ENCODE measurements at places on chromosomes 11 and 22.

GRCh38 chr11:13638422-13638821 lies 30.0 kb upstream of the FAR1 start:
- no peak for DNase-seq

DNA sequence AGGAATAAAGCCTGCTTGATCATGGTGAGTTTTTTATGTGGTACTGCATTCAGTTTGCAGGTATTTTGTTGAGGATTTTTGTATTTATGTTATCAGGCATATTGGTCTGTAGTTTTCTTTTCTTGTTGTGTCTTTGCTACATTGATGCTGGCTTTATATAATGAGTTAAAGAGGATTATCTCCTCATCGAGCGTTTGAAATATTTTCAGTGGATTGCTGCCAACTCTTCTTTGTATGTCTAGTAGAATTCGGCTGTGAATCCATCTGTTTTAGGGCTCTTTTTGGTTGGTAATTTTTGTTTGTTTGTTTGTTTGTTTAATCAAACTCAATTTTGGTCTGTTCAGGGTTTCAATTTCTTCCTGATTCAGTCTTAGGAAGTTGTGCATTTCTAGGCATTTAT lies 758.4 kb downstream of the KCNA4 start:
- DNase-seq: no peak

GRCh38 chr11:10777806-10778205 lies 26.8 kb downstream of the CTR9 start:
- no peak for DNase-seq

- DNase-seq: no peak
Measured at GRCh38 chr22:43109511-43109910, 1.0 kb upstream of the BIK start.

DNA sequence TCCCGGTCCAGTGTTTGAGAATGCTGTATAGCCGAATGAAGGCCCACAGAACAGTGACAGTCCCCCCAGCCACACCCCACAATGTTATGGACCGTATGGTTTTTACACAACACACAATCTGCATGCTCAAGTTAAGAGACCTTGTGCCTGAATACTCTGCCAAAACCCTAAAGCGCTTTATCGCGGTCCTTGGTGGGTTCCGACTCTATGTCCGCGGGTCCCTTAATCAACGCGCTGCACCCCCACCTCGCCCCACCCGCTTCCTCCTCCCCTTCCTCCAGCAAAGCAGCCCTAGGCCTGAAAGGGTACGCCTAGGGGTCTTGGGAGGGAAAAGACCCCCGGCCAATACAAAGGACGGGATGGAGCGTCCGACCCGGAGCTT lies 442 bp downstream of the COPB1 start:
- peak; percentile 42 for DNase-seq

DNA sequence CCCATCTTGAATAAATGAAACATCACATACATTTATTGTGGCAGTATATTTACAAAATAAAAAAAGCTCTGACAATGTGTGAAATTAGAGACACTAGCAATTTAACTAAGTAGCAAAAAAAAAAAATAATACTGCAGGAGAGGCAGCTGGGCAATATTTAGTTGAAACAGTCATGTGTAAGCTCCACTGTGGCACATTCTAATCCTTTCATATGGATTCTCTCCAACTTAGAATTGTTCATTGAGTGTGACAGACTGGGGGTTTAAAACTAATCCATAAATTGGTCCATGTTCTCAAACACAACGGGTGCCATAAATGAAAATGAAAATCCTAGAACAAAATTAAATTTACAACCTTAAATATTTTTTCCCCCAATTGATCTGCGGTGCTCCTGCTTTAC lies 302.1 kb downstream of the CADM1 start:
- DNase-seq: no peak
